ENCODE measurements at places on chromosomes 11 and 22.

DNA sequence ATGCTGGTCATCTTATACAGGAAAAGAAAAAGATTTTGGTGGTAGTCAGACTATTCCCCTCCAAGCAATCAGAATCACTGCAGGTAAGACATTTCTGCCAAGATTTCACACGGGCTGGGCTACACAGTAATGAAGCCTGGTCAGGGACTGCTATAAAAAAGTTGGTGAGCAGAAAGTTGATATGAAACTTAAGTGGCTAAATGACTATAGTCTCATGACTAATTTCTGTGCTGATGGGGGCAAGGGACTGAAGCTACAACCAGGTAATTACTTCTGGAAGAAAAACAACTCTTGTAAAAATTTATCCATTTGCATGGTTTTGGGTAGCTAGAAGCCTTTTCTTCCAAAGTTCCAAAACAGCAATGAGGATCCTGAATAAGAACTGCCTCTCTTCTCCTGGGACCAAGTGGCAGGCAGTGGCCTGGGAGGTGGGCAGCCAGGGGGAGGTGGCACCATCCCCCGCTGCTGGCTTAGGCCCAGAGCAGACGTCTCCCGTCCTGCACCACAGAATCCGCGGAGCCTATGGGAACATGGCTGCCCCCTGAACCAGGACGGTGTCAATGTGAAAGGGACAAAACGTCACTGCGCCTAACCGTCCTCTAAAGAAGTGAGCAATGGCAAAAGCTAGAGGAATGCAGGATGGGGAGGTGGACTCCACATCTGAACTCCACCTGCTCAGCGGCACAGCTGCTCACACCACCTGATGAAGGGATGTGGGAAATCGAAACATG is 122.6 kb upstream of the LMO1 start:
- DNase-seq = no peak

- no peak for DNase-seq
Observed at GRCh38 chr11:15275141-15275540, 160.4 kb downstream of the INSC start.

GRCh38 chr11:115933564-115933963 is 429.3 kb upstream of the CADM1 start:
- no peak for DNase-seq

- DNase-seq = peak; percentile 27
Observed at GRCh38 chr22:32723643-32724042, 77.9 kb upstream of the TIMP3 start.

DNA sequence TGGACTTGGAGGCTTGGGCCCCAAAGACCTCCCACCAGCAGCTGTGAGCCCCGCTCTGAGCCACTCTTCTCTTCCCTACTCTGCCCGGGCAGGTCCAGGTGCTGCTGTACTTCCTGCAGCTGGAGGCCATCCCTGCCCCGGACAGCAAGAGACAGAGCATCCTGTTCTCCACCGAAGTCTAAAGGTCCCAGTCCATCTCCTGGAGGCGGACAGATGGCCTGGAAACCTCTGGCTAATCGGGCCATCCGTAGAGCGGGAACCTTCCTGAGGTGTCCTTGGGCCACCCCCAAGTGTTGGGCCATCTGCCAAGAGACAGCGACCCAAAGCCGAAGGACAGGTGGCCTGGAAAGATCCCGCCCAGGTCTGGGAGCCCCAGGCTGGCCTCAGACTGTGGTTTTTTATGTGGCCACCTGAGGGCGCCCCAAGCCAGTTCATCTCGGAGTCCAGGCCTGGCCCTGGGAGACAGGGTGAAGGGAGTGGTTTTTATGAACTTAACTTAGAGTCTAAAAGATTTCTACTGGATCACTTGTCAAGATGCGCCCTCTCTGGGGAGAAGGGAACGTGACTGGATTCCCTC is 135.1 kb downstream of the BCR start:
- peak; percentile 40 for DNase-seq

DNA sequence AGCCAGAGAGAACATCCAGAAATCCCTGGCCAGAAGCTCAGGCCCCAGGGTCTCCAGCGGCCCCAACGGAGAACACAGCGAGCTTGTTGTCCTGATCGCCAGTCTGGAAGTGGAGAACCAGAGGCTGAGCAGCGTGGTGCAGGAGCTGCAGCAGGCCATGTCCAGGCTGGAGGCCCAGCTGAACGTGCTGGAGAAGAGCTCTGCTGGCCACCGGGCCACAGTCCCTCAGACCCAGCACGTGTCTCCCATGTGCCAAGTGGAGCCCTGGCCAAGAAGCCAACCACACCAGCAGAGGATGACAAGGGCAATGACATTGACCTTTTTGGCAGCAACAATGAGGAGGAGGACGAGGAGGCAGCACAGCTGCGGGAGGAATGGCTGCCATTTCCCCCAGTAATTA is 20.6 kb upstream of the SCGB1D1 start:
- no peak for DNase-seq

GRCh38 chr11:14409891-14410290 is 50.9 kb upstream of the RRAS2 start:
- no peak for DNase-seq

DNA sequence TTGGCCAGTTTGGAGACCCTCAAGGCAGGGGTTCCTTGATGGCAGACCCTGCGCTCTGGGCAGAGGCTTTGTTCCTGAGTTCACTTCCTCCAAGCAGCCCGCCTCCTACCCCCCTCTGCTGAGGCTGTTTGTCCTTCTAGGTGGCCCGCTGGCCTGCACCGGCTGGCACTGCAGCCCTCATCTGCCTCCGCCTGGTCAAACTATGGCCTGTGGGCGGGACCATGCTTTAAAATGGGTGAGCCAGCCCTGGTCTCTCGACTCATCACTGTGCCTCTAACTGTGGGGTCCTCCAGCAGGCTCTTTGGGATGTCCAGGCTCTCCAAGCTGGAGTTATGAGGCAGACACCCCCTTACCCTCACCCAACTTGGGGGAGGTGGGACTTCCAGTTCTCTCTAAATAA is 114.1 kb upstream of the SLC22A12 start:
- DNase-seq = no peak

DNA sequence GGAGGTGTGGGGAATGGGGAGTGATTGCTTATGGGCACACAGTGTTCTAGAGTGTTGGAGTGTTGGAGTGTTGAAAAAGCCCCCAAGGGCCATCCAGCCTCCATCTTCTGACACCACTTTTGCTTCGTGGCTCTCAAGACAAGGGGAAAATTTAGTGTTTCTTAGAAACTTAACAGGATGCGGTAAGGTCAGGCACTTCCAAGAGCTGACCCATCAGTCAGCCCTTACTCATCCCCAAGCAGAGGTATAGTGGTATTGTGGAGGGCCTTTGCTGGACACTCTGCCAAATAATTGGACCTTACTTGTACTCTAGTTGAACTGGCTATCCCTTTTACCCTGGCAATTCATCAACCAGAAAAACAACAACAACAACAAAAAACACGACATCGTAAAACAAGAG is 14.8 kb upstream of the ALDH3B2 start:
- no peak for DNase-seq

- DNase-seq = no peak
Observed at GRCh38 chr11:115362997-115363396, 141.2 kb downstream of the CADM1 start.

DNA sequence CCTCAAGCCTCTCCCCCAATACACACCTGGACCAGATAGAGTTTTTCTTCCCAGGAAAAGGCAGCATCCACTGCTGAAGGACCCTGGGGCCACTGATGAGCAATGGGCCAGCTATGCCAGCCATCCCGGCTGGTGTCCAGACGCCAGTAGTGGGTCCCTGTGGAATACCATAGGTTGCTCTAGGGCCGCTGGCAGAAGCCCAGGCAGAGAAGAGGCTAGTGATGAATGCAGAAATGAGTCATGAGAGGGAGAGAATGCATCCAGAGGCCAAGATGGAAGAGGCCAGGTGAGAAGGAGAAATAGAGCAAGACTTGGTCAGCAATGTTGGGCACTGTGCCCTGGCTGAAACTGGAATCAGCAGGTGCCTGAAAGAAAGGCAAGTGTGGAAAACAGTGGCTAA is 8.9 kb downstream of the HPX start:
- no peak for DNase-seq

DNA sequence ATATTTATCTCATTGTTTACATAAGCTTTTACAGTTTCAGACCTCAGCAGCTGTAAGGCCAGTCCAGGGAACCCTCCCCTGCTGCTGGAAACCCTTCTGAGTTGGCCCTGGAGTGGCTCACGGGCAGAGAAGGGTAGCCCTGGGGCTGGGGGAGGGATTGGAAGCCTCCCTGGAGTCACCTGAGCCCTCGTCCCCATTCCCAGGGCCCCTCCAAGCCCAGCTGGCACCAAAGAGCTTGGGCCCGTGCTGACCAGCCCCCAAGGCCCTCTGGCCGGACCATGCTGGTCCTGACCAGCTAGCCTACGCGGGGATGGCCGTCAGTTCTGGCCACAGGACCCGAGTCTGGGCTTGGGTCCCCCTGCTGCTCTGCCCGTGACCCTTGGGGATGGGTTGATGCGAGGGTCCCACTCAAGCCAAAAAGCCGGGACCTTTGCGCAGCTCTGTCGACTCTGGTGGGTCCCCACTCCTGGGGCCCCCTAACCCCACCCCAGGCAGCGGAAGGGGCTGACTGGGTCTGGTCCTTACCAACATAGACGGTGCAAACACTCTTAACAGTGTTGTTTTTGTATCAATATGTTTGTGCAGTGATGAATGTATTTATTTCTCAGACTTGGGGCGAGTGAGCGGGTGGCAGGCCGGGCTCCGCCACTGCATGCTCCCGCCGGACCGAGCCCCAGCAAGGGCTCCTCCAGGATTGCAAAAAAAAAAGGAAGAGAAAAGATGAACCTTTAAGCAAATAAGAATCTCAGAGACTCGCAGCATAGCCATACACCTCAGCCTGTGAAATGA is 17.5 kb upstream of the TMEM191C start:
- DNase-seq = no peak

DNA sequence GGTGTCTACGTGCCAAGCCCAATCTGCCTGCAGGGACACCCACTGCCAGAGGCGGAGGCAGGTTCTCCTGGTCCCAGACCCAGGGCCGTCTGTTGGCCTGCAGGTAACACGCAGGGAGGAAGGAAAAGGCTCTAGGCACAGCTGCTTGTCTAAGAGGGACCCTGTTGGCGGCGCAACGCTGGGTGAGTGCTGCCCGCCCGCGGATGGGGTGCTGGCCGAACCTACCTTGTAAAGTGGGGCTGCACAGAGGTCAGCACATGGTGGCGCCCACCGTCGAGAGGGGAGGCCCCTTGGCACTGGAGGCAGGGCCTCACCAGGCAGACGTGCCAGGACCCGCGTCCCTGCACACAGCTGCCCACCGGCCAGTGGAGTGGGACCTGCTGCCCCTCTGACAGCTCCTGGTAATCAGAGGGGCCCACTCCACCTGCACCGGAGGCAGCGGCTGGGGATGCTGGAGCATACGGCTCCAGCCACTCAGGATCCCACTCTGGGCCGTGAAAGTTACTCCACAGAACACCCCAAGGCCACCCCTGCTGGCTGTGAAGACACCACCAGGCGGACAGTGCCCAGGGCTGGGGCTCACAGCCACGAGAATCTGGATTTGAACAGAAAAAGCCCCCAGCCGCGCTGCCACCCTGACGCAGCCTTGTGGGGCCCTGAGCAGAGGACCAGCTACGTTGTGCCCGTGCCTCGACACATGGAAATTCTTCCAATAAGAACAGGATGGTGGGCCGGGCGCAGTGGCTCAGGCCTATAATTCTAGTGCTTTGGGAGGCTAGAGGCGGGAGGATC is 24.0 kb downstream of the TBX1 start:
- DNase-seq = no peak

DNA sequence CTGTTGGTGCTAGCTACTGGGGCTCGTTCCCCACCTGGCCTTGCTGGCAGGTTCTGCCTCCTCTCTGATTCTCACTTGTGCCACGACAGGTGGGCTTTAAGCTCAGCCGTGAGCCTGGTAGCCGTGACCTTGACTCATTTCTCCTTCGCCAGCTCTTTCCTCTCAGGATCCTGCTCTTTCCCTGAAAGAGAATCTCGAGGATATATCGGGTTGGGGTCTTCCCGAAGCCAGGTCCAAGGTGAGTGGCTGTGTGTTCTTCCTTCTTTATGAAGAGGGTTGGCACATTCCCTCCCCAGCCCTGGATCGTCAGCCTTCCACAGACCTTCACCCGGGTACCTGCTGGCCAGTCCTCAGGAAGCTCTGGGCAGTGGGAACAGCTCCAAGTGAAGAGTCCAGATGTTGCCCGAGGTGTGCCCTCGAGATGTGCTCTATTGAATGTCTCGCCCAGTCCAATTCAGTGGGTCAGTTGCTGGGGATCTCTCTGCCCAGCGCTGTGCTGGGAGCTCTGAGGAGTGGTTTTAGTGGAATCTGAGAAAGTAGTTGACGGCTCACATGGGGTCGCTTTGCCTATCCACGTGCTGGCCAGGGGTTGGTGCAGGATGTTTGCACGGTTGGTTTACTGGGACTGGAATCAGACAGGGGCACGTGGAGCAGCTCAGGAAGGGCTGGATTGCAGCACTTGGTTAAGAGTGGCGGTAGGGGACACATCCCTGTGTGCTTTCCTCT is 1.4 kb downstream of the ZNF74 start:
- DNase-seq = no peak

GRCh38 chr11:30511408-30511807 is 74.7 kb downstream of the MPPED2 start:
- no peak for DNase-seq

DNA sequence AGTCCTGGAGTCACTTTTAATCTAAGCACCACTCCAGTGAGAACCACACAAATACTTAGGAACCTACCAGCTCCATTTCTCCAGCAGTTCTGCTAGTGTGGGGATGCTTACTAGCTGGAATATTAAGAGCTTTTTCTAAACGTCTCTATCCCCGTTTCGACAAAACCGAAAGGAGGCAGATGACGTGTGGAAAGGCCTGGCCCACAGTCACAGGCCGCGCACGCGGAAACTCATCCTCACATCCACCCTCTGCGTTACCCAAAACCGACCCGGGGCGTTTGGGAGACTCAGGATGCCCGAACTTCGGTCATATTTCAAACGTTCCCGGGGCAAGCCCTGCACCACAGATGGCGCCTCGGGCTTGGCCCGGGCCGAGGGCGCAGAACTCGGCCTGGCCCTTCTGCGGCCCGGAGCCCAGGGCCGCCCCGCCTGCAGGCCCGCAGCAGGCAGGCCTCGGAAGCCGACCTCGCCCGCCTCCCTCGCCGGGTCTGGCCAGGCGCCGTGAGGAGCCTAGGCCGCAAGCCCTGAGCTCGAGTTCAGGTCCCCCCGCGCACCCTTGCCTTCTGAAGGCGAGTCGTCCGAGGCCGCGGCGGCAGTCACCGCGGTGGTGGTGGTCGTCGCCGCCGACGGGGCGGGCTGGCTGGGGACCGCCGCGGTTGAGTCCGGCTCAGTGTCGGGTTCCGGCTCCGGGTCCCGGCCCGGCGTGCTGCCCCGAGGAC is 473 bp downstream of the FNBP4 start:
- DNase-seq = peak; percentile 71
